ENCODE measurements at places on chromosomes 3 and 15.
A peak's percentile ranks its signal among the peaks of the same experiment; 100 is the strongest.

DNA sequence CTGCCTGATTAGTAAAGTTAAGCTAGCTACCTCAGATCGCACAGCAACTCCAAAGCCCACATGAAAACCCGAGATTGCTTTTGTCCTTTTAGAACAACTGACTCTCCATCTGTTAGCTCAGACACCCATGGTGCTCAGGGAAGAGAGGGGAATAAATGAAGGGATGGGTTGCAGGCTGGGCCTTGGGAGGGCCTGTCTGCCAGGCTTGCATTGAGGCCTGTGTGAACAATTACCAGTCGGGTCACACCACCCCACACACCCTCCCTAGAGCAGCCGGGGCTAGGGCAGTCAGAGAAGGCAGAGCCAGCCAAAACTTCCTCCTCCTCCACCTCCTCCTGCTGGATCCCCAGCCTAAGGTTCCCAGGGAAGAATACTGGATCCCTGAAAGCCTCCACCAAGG is 8.8 kb upstream of the PRKAR2A start:
- no peak for DNase-seq

- no peak for DNase-seq
Measured at GRCh38 chr3:153305189-153305588, 143.2 kb downstream of the RAP2B start.

- no peak for DNase-seq
Measured at GRCh38 chr3:67617518-67617917, 36.9 kb downstream of the SUCLG2 start.

- peak; percentile 25 for DNase-seq
Measured at GRCh38 chr15:69604072-69604411, 151.4 kb downstream of the RPLP1 start.

DNA sequence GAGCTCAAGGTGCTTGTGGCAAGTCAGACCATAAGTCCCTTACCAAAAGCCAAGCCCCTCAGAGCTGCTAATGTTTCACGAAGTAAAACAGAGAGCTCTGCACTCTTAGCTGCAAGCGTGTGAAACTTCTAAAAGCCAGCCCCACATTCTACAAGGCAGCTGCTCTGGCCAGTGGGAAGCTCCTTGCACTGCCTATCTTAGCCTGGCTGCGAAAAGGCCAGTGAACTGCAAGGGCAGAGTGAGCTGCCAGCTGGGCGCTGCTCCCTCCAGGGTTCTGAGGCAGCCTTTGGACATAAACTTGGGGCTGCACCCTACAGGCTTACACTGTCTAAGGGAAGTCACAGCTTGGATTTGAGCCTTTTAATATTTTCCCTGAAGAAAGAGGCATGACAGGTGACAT is 2.2 kb upstream of the MUSTN1 start:
- no peak for DNase-seq

DNA sequence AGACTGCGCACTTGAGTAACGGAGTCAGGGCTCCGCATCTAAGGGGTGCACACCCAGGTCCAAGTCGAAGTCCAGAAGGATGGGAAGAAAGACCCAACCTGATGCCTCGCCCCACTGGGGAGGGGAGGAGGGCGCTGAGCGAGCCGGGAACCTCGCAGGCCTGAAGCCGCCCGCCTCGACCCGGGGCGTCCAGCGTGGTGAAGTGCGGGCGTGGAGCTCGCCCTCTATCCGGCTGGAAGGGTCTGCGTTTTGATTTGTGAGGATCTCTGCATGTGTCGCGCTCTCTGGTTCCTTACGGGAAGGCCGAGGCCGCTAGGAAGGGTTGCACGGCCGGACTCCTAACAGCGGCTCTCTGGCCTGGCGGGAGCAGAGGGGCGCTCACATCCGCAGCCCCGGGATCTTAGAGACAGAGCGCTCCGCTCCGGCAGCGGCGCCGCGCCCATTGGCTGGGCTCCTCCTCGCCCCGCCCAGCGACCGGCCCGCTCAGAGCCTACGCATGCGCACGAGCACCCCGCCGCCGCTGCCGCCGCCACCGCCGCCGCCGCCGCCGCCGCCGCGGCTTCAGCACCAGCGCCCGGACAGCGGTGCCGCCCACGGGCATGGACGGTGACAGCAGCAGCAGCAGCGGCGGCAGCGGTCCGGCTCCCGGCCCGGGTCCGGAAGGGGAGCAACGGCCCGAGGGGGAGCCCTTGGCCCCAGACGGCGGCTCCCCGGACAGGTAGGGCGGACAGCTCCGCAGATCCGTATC is at the start of gene DISP2:
Gene DISP2, plus strand, starts transcription at position 497 of the 748 bp plus-strand sequence. Its CDS starts 103 bp downstream, at position 600.
- peak; percentile 34 for DNase-seq

GRCh38 chr3:57078344-57078634 is 17.8 kb downstream of the SPATA12 start:
- no peak for DNase-seq

GRCh38 chr3:165624761-165625160 is 212.5 kb downstream of the BCHE start:
- no peak for DNase-seq

DNA sequence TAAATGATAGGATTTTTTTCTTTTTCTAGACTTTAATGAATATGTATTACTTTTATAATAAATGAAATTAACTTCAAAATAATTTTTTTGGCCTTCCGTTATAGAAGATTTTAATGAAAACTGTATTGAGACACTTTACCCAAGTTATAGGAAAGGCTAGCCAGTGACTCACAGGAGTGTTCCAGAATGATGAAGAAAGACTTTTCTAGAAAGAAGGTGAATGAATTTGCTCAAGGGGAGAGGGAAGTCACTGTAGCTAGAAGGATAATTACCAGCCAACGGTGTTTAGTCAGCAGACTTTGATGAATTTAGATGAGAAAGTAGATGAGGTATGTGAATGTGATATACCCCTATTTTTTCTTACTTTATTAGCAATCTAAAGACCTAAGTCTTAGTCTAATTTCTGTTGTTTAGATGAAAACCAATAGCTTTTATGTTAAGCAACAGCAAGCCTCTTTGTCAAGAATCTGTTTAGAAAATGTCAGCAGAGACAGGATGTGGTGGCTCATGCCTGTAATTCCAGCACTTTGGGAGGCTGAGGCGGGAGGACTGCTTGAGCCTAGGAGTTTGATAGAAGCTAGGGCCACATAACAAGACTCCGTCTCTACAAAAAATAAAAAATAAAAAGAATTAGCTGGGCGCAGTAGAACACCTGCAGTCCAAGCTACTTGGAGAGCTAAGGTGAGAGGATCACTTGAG is 3.2 kb downstream of the ALAS1 start:
- no peak for DNase-seq

GRCh38 chr3:170815340-170815739 is 54.7 kb downstream of the RPL22L1 start:
- DNase-seq: peak; percentile 63

- DNase-seq: peak; percentile 45
Measured at GRCh38 chr15:53197426-53197839, 407.3 kb upstream of the ONECUT1 start.

- DNase-seq: no peak
Measured at GRCh38 chr3:194750491-194750828, 64.8 kb downstream of the FAM43A start.

- DNase-seq: no peak
Measured at GRCh38 chr15:76309601-76310330, 1.5 kb downstream of the ETFA start.

- no peak for DNase-seq
Measured at GRCh38 chr15:28967066-28967465, 81.3 kb downstream of the APBA2 start.

GRCh38 chr3:138440596-138440995 is 6.2 kb downstream of the ESYT3 start:
- DNase-seq: no peak

DNA sequence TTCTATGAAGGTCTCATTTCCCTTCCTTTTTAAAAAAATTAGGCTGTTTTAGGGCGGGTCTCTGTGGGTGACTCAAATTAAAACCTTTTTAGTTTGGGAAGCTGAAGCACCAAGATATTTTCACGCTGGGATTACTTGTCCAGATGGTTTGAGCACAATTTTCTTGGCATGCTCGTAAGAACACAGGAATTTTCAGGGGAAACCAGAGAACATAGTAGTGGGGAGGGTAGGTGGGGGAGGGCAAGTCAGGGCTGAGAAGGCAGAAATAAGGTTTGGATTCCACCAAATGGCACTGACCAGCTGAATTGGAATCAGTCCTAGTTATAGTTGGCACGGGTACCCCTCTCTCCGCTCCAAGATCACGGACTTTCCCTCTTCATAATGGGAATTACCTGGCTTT is 97.3 kb upstream of the LRIG1 start:
- no peak for DNase-seq

- no peak for DNase-seq
Measured at GRCh38 chr15:83766339-83766738, 112.4 kb downstream of the ADAMTSL3 start.

GRCh38 chr3:141336672-141337522 is 31.4 kb upstream of the ZBTB38 start:
- DNase-seq: peak; percentile 61

DNA sequence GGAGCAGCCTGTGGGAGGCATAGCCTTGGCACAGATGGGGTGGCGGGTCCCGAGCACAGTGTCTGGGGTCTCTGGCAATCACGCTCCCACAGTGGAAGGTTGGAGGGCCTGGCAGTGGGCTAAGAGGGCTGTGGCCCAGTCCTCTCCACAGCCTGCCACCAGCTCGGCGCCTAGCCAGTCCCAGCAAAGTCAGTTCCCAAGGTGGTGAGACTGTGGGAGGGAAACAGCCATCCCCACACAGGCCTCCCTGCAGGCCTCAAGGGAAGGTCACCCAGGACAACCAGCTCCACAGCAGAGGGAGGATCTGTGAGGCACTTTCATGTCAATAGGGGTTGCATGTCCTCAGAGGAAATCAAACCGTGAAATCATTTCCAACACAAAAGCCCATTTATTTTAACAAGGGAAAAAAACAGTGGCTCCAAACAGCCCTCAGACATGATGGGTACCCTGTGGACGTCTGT is 27.6 kb upstream of the LIMD1 start:
- DNase-seq: no peak

DNA sequence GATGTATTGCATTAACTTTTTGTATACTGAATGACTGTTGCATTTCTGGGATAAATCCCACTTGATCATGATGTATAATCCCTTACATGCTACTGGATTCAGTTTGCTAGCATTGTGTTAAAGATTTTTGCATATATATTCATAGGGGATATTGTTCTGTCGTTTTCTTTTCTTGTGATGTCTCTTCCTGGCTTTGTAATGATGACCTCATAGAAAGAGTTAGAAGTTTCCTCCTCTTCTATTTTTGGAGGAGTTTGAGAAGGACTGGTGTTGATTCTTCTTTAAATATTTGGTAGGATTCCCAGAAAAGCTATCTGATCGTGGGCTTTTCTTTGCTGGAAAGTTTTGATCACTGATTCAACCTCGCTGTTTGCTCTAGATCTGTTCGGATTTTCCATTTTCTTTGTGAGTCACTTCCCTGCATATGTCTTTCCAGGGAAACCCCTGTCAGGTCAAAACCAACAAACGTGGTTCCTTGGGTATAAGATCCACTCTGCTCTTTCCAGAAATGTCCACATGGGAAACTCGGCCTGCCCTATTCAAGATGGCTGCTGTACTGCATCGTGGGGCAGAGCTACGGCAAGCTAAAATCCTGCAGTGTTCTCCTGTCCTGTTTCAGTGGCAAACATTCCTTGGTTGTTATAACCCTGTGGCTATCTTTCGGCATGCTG is 120.4 kb downstream of the GABRG3 start:
- DNase-seq: no peak

GRCh38 chr3:16151109-16151508 is 23.4 kb upstream of the GALNT15 start:
- DNase-seq: no peak

- no peak for DNase-seq
Measured at GRCh38 chr3:165859061-165859460, 21.8 kb upstream of the BCHE start.

DNA sequence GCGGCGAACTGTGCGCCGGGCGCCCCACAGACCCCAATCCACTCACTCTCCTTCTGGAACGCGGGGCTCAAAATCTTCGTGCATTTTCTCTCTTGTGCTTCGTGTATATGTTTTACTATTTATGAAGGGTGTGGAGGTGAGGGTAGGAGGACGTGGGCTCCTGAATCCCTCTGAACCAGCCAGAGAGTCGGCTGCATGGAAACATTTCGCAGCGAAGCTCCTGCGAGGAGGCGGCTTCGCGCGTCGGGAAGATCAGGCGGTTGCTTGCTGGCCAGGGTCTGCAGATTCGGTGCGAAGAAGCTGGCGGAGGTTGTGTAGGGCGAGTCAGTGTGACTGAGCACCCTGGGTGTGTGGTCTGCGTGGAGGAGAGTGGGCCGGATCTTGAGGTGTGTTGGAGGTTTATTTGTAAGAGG is 1.1 kb downstream of the CNTN4 start:
- DNase-seq: no peak

DNA sequence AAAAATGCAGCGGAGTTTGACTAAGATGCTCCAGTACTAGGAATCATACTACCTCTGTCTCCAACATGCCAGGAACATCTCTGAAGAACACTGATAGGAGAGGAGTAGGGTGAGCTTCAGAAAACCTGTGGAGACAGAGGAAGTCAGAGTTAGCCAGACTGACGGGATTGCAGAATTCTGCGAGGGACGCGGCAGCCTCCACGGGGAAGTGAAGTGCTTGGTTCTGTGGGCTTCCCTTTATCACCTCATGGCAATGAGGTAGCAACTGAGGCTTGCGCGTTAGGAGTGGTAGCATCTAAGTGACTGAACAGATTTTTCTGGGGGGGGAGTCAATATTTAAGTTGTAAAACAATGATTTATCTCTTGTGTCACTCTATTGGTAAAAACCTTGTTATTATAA is 226.3 kb downstream of the MCTP2 start:
- no peak for DNase-seq

- no peak for DNase-seq
Measured at GRCh38 chr3:98545940-98546339, 14.2 kb downstream of the GPR15 start.

DNA sequence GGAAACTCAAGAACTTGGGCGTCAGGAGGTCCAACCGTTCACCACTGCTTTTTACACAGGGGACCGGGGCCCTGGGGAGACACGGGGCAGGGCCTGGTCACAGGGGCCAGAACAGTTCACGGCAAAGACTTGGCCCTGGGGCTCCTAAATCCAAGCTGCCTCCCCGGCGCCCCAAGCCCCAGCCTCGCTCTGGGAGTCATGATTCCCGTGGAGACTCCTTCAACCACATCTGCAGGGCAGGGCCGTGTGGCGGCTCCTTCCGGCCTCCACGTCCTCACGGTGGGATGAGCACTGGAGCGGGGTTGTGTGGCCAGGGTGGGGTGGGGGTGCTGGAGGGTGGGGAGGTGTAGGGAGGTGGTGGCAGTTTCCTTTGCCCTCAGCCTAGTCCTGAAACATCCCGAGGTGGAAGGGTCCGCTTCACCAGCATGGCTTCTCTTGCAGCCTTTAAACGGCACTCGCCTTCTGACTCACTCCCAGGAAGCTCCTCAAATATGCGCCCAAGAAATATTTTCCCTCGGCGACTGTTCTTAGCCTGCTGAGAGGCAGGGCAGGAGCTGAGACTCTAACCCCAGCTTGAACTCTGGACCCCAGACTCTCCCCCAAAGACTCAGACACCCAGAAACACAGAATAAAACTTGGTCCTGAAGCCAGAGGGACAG is 1.8 kb downstream of the MUC4 start:
- no peak for DNase-seq

All from NCI-H2029 (cell line).